ENCODE measurements at places on chromosomes 3 and 15. TPM values are rescaled to one million over a fixed set of nuclear protein-coding genes. Genes with fewer than 3 reads are reported as not detected.

Gene ASB14
- total RNA-seq: not detected

Gene IL17RB
- total RNA-seq: 0.96 TPM

Gene SAMD7
- total RNA-seq: not detected

Gene PPM1M
- 4.2 TPM for total RNA-seq

Gene CPNE9
- total RNA-seq: 0.15 TPM

Gene KCNMB3
- 0.95 TPM for total RNA-seq

Gene CYP1A1
- total RNA-seq: 1.7 TPM

Gene CLDN1
- total RNA-seq: 23.3 TPM

Gene GOLGA8G
- total RNA-seq: not detected

Gene TP63
- 0.12 TPM for total RNA-seq

Gene HPS3
- total RNA-seq: 33.7 TPM

Gene CYP1A2
- total RNA-seq: 0.05 TPM

Gene CASR
- total RNA-seq: not detected

Gene SLC24A5
- total RNA-seq: not detected

Gene PIGZ
- total RNA-seq: 1.7 TPM

Gene MTHFS
- 81.2 TPM for total RNA-seq
